ENCODE measurements at places on chromosomes 7 and 10.

- DNase-seq: no peak
These were observed 78.5 kb upstream of the PDCD4 start for GRCh38 chr10:110793128-110793812.

DNA sequence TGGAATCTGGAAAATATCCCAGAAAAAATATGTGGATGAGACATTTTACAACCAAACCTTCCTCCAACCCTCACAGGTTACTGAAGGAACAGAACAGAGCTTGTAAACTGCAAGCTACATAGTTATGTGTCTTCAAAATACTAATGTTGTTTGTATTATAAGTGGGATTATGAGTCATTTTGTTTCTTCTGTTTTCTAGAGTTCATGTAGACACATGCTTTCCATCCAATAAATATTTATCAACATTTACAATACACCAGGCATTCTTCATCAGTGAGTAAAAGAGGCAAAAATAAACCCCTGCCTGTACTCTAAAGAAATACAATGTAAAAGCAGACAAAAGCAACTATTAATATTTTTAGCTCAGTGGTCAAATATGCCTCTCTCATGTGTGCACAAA, 38.0 kb upstream of the TES start:
- DNase-seq: no peak

GRCh38 chr7:157668221-157668883, 331.5 kb downstream of the DNAJB6 start:
- no peak for DNase-seq

DNA sequence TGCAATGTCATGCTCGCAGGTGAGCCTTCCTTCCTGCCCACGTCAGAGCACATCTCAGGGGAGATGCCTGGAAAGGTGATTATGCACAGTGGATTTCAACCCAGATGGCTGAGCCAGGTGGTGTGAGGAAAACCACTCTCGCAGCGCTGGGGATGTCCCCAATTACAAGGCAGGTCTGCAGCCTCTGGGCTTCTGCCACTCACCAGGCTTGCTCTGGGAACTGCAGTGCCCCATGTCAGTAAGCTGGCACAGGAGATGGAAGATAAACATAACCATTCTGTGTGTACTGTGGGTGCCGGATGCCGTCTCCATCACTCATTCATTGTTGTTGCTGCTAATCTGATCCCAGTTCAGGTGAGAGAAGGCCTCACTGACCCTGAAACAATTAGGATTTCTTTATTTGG, 222.9 kb upstream of the PITRM1 start:
- DNase-seq: no peak

- no peak for DNase-seq
These were observed 89.3 kb upstream of the ADRB1 start for GRCh38 chr10:113954409-113954808.

DNA sequence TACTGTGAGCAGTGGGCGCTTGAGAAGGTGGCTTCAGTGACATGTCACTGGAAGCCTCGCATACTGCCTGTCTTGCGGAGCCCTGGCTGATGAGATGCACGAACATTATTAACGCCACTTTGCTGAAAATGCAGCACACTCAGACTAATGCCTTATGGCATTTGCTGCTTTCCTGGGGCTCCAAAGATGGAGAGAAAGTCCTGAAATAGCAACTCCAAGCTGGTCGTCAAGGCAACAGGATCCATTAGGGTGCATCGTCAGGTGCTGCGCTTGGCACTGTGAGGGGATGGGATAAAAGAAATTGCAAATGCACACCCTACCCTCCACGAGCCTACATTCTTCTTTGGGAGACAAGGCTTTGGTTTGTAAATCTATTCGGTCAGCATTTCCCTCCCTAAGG, 592.5 kb downstream of the TYW1 start:
- DNase-seq: no peak

- DNase-seq: no peak
These were observed 447.3 kb upstream of the NRP1 start for GRCh38 chr10:33781606-33782395.

- DNase-seq: no peak
These were observed 37.9 kb upstream of the AFAP1L2 start for GRCh38 chr10:114442091-114442630.

- no peak for DNase-seq
These were observed 45.4 kb downstream of the AMPH start for GRCh38 chr7:38585572-38586354.

DNA sequence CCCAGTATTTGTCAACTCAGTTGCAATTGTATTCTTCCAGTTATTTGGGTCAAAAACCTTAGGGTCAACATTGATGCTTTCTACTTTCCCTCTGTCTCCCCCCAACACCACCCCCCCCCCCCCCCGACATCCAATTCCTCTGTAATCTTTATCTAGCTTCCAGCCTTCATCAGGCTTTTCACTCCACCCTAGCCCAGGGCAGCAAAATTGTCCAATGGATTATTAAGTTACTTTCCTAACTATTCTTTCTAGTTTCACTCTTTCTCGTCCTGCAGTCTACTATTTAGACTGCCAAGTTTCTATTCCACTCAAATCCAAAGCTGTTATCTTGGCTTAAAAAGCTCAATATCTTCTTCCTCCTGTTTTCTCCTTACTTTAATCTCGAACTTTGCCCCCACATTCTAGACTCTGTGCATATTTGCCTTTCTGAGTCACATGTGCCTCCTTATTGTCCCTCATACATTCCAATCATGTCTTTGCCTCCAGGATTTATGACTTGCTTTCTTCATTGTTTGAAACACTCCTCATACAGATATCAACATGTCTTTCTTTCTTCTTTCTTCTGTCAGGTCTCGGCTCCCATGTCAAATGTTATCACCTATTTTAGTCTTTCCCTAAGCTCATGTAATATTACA, 196.6 kb upstream of the TMEM196 start:
- DNase-seq: peak; percentile 39

- no peak for DNase-seq
These were observed 232 bp upstream of the GRID1 start for GRCh38 chr10:86366902-86367151.

DNA sequence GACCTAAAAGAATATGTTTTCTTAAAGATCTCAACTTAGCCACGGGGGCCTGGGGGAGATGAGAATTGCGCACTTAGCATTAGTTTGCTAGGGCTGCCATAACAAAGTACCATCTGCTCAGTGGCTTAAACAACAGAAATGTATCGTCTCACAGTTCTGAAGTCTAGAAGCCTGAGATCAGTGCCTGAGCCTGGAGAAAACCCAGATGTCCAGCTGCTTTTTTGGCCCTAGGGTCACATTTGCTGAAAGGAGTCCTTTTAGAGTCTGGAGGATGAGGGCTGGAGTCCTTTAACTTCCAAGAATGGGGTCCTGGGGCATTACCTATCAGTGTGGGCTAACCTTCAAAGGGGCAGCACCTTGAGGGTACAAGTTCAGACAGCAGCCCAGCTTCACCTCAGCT, 48.2 kb downstream of the SMURF1 start:
- DNase-seq: no peak

DNA sequence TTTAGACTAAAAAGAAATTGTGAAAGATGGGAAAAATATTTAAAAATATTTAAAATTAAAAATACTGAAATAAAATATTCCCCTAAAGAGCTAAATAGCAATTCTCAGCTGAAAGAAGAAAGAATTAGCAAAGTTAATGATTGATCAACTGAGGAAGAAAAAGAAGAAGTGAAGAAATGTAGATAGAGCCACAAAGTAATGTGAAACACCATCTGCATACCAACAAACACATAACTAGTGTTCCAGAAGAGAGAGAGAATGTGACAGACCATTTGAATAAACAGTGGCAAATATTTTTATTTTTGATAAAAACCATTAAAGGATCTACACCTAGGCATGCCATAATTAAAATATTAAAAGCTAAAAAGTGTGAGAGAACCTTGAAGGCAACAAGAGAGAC, 784.5 kb upstream of the ZWINT start:
- no peak for DNase-seq

GRCh38 chr7:30894866-30895605, 16.6 kb upstream of the AQP1 start:
- DNase-seq: no peak

GRCh38 chr7:7180725-7181449, 1.5 kb upstream of the C1GALT1 start:
- DNase-seq: no peak

DNA sequence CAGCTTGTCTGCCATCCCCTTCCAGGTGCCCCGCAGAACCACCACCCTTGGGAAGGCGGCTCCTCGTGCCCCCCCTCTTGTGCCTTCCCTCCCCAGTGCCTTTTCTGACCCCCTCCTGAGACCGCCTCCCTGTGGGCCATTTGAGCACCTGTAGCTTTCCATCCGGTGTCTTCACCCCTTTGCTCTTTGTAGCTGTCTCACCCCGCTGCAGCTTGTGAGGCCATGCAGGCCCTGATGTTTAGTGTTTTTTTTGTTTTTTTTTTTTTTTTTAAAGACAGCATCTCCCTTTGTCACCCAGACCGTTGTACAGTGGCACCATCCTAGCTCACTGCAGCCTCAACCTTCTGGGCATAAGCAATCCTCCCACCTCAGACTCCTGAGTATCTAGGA, 52.5 kb downstream of the CUX1 start:
- no peak for DNase-seq

DNA sequence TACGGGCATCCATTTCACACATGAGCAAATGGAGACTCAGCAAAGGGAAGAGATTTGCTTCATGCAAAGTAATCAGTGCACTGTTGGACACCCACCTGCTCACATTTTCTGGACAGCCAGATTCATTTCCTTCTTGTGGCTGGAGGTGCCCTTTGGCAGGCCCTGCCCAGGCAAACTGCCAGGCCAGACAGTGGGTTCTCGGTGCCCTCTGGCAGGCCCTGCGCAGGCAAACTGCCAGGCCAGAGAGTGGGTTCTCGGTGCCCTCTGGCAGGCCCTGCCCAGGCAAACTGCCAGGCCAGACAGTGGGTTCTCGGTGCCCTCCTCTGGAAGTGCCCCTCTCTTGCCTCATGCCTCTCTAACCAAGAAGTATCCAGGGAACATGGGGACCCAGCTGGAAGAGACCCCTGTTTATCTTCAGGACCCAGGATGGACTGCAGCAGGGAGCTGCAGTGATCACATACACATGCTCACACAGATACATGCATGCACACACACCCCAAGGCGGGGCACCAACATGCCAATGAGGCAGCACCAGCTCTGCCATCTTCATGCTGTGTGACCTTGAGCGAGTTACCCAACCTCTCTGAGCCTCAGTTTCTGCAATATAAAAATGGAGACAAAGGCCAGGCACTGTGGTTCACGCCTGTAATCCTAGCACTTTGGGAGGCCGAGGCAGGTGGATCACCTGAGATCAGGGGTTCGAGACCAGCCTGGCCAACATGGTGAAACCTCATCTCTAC, 67.1 kb downstream of the OAT start:
- no peak for DNase-seq

GRCh38 chr7:30173058-30173897, 38.5 kb downstream of the MTURN start:
- peak; percentile 84 for DNase-seq

GRCh38 chr10:124740369-124741280, 3.6 kb downstream of the FAM53B start:
- no peak for DNase-seq

- DNase-seq: no peak
These were observed 219.8 kb downstream of the MAD1L1 start for GRCh38 chr7:2012981-2013380.

GRCh38 chr7:43248553-43248952, 136.1 kb downstream of the HECW1 start:
- DNase-seq: no peak

DNA sequence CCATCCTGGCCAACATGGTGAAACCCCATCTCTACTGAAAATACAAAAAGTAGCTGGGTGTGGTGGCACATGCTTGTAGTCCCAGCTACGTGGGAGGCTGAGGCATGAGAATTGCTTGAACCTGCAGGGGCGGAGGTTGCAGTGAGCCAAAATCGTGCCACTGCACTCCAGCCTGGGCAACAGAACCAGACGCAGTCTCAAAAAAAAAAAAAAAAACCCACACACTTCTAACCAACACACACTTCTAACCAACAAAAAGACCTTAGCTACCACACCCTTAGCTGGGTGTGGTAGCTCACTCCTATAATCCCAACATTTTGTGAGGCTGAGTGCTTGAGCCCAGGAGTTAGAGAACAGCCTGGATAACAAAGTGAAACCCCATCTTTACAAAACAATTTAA, 33.9 kb upstream of the SPOCK2 start:
- DNase-seq: no peak

DNA sequence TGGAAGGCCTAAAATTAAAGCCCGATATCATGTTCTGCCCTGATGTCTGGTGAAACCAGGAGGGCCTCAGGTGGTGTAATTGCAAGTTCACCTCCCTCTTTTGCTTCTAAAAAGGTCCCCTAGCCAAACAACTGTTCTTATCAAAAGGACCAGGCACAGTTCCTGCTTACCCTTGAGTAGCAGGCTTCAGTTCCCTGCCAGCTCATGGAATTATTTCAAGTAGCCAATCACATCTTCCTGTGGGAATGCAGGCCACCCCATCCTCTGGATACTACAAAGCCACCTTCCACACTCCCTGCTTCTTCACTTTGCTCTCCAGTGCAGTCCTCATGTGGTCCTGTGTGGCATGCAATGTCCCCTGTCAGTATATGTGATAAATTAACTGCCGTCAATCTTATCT, 97.7 kb upstream of the GALNT17 start:
- no peak for DNase-seq

DNA sequence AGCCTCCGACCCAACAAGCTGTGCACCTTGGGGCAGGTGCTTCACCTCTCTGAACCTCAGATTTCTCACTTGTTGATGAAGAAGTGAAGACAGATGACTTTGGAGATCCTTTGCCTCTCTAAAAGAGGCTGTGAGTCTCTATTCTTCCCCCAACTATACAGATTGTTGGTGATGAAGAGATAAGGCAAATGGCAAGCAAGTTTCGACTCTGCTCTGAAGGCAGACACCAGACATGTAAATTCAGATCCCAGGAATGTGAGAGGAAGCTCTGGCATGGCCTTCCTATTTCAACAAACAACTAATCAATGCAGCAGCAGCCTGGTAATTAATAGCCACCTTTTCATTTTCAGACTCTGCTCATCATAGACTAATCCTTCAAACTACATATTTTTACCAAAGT, 74.2 kb upstream of the EGR2 start:
- DNase-seq: no peak

GRCh38 chr7:151790830-151791620, 85.9 kb downstream of the PRKAG2 start:
- no peak for DNase-seq

- DNase-seq: no peak
These were observed 9.7 kb upstream of the AKR1C2 start for GRCh38 chr10:5013385-5013784.

GRCh38 chr7:40859965-40860543, 725.2 kb downstream of the SUGCT start:
- no peak for DNase-seq

DNA sequence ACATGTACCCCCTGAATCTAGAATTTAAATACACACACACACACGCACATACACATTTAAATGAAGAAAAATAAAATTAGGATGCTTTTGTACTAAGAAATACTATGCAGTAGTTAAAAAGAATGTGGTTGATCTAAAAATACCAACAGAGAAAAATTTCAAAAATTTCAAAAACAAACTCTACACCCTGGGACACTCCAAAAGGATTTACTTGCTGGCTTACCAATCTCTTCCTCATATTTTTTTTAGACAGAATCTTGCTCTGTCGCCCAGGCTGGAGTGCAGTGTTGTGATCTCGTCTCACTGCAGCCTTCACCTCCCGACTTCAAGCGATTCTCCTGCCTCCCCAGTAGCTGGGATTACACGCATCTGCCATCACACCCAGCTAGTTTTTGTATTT, 80.9 kb downstream of the HIP1 start:
- DNase-seq: no peak

GRCh38 chr7:148304456-148304855, 286.1 kb upstream of the C7orf33 start:
- no peak for DNase-seq

GRCh38 chr10:1395025-1395480, 338.9 kb downstream of the WDR37 start:
- DNase-seq: no peak

Measured in COLO829 (cell line).